Endothelial cell (in vitro differentiated cells): ENCODE measurements at places on chromosomes 2 and 18.

GRCh38 chr2:41806286-41806685 is 241.5 kb upstream of the PKDCC start:
- no peak for DNase-seq

DNA sequence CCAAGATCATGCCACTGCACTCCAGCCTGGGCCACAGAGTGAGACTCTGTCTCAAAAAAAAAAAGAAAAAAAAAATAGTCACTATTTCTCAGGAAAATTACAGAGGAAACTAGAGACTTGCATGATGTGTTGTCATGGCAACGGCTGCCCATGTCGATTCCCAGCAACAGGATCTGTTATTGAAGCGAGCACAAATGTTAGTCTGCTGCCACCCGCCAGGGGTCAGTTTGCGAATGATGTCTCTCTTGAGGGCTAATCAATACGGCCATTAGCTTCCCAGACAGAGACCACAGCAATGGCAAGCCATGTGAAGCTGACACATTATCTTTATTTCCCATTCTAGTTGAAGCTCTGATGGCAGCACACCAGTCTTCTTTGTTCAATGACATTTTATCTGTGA is 32.4 kb upstream of the ACYP2 start:
- no peak for DNase-seq

GRCh38 chr2:205543262-205543843 is 138.9 kb upstream of the NRP2 start:
- DNase-seq, result no peak

- DNase-seq, result no peak
Observed at GRCh38 chr18:10351219-10351818, 103.1 kb upstream of the APCDD1 start.

GRCh38 chr18:5693699-5694294 is 150.0 kb upstream of the EPB41L3 start:
- no peak for DNase-seq

DNA sequence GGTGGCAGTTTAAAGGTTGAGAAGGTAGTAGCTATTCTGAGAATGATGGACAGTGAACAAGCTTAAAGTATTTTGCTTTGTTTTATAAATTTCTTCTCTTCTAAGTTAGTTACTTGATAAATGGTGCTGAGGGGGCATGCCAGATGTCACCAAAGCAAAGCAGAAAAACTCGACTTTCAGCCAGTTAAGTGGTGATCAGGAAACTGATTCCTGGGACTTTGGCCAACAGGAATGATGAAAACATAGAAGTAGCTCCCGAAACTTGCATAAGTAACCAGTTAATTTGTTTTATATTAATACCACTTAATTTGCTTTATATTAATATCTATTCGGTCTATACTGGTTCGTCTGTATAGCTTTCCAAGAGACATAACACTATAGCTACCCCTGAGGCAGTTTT is 82.6 kb downstream of the FANCL start:
- no peak for DNase-seq

- DNase-seq, result no peak
Observed at GRCh38 chr18:63868546-63868945, 19.0 kb upstream of the SERPINB2 start.

DNA sequence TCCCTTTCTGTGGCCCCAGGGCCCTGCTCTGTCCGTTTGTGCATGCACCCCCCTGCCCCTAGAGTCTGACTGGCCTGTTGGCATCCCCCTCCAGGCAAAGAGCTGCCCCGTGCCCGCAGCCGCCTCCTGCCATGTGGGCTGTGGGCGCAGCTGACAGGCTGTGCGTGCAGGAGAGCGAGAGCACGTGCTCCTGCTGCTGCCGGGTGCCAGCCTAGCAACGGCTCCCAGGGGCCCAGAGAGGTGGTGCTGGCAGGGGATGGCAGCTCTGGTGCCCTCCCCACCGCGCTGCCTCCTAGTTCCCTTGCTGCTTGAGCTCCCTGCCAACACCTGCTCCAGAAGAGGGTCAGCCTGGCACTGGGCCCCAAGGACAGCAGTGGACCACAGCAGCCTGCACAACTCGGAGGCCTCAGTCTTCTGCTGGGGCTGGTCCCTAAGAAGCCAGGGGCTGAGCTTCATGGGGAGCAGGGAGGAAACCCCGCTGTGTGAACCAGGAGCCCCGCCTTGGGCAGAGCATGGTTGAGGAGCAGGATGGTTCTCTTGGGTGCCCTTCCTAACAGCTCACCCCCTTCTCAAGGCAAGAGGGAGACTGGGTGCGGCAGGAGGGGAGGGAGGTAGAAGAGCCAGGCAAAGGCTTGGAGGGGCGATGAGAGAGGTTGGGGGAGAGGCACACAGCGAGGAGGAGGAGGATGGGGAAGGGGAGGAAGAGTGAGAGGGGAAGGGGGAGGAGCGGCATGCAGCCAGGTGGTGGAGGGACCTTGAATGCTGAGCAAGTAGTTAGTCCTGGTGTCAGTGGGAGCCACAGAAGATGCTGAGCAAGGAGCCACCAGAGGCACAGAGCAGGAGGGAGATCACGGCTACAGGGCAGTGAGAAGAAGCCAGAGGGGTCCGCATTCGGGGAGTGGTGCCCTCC is 23.8 kb upstream of the PTMA start:
- DNase-seq, result no peak

DNA sequence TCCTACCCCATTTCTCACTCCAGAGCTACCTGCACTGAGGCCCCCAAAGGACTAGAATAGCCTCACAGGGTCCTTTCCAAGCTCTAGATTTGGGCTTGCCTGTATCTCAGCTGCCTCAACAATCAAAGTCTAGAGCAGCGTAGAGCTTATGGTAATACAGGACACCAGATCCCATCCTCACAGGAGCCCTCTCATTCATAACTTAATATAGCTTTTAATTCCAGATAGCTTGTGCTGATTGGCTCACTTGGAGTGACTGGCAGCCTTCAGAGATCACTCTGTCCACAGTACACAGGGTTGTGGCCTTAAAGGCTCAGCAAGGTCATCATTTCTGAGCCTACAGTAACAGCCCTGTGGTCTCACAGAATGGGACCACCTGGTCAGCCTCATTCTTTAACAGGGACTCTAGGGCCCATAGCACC is 51.4 kb downstream of the ZFP36L2 start:
- no peak for DNase-seq

DNA sequence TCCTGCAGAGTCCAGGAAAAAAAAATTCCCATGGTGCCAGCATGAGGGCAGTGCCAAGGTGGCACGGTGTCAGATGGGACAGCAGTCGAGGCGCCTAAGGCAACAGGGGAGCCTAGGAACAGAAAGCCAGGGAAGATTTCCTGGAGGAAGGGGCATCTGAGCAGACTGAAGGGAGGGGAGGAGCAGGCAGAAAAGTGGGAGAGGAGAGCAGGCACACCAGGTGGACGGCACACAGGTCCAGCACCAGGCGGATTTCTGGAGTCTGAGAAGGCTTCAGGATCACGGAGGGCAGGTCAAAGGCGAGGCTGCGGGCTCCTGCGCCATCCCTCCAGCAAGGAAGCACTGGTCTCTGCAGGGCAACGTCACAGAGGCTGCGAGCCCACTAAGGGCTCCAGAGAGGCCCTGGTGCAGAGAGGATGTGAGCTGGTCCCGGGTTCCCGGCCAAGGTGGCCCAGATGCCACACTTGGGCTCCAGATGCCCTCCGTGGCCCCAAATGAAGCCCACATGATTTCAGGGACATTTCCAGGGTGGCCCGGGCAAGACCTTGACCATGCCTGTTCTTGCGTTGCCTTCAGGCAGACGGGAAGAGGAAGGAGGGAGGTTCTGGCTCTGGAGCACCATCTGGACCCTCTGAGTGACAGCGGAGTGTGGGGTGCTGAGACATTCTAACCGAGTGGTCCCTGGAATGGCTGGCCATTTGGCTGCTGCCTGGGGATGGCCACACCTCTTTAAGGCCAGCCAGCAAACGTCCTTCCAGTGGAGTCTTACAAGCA is 4.1 kb downstream of the HS6ST1 start:
- DNase-seq, result no peak

GRCh38 chr18:55416791-55417190 is 171.2 kb downstream of the TCF4 start:
- DNase-seq, result no peak

GRCh38 chr18:373780-374179 is 105.9 kb upstream of the THOC1 start:
- no peak for DNase-seq

- no peak for DNase-seq
Observed at GRCh38 chr18:79489051-79489898, 93.5 kb downstream of the NFATC1 start.

- no peak for DNase-seq
Observed at GRCh38 chr18:13278062-13278630, 59.6 kb downstream of the LDLRAD4 start.

- no peak for DNase-seq
Observed at GRCh38 chr2:175630280-175631244, 371.5 kb downstream of the LNPK start.

- DNase-seq, result no peak
Observed at GRCh38 chr2:24993406-24994145, 21.8 kb upstream of the DNAJC27 start.

DNA sequence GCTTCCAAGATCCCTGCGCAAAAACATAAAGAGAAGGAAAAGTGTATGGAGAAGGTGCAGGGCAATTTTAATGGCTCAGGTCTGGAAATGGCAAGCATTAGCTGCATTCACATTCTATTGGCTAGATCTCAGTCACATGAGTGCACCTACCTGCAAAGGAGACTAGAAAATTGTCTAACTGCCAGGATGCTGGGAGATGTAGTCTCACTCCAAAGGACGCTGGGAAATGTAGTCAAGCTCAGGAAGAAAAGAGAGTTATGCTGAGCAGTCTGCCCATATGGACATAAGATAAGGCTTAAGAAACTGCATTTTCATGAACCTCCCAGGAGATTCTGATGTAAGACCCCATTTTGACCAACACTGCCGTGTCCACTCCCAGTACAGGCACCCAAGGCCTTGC is 9.5 kb upstream of the KLHL29 start:
- no peak for DNase-seq

DNA sequence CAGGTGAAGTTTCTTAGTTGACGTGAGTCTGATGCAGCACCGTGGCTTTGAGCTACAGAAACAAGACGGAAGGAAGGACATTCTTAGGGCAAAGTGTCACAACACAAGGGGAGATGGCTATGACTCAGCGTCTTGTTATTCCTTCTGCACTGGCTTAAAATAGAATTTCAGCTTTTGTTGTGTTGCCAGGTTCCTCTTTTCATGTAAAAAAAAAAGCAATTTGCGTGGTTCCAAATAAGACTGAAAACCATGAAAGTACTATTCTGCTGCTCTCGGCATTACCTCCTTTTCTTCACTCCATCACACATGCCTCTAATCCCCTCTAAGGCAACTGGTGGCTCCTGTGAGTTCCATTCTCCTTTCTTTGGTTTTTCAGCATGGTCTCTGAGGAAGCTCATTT is 150.1 kb downstream of the ANTXR1 start:
- DNase-seq, result no peak

DNA sequence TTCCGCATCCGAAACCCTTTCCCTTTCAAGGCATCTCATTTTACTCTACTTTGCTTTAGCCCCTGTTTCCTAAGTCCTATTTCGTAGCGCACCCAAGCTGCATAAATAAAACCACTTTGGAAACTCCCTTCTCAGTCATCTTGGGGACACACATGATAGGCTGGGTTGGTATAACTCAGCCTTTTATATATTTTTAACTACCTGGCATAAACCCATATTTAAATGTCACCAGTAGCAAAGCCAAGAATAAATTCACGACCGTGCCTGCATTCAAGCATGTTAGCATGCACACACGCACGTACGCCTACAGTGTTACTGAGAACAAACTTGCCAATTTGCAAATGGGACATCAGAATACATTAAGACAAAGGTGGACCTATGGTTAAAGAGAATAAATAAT is 564.7 kb upstream of the PIK3C3 start:
- no peak for DNase-seq

GRCh38 chr2:96245609-96246390 is 20.0 kb downstream of the TMEM127 start:
- DNase-seq, result no peak

DNA sequence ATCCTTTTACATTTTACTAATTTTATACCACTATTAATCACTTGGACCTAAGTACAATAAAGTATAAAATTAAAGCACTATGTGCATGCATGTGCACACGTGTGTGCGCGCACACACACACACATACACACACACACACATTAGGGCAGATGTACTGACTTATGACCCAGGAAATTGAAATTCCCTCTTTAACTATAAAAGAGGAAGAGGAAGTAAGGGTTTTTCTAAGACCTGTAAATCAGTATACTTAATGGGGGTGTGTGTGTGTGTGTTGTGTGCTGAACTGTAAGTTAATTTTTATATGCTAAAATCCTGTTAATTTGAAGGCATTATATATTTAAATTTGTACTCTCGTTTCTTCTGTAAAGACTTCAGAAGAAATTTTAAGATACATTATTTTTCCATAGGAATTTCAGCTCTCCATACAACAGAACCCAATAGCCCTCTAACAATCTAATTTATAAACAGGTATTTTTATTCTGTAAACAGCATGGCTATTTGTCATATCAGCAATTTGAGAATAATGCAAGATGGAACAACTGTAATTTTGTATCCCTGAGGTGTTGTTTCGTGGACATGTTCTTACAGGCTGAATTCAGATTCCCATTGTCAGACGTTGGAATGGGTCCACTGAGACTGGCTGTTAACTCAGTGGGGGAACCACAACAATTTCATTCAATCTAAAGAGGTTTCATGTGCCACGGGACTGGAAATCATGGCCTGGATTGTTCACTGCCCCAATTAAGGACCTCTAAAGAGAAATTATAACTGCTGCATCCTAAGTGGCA is 90.9 kb downstream of the PLA2R1 start:
- DNase-seq, result no peak

GRCh38 chr2:84319581-84319980 is 139.5 kb downstream of the SUCLG1 start:
- DNase-seq, result no peak

- DNase-seq, result no peak
Observed at GRCh38 chr2:17355608-17356329, 162.5 kb downstream of the RAD51AP2 start.

GRCh38 chr18:55250768-55251173 is 291.5 kb upstream of the CCDC68 start:
- no peak for DNase-seq

- peak; percentile 48 for DNase-seq
Observed at GRCh38 chr18:48695671-48696070, 156.8 kb downstream of the CTIF start.

GRCh38 chr2:227597998-227598397 is 695 bp upstream of the SCYGR2 start:
- DNase-seq, result no peak

- no peak for DNase-seq
Observed at GRCh38 chr2:3631851-3632659, 25.9 kb upstream of the ALLC start.

GRCh38 chr2:226179010-226179409 is 620.6 kb downstream of the IRS1 start:
- DNase-seq, result no peak

DNA sequence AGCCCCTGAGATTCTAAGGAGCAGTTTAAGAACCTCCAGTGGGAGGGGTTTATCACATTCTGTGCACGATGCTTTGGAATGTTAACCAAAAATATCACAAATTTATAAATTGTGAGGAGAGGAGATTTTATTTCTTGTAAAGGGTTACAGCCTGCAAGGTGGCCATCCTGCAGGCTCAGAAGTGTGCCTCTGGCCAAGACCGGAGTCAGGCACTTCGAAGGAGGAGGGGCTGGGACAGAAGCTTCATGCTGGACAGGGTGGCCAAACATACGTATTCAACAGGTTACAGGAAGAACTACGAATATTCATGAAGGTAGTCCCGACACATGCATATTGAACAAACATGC is 144.1 kb upstream of the NCK2 start:
- no peak for DNase-seq
